ENCODE measurements at places on chromosomes 6 and 20.
A peak's percentile ranks its signal among the peaks of the same experiment; 100 is the strongest.

- no peak for DNase-seq
These were observed 406.9 kb upstream of the MAP3K7 start for GRCh38 chr6:90993770-90994169.

- no peak for DNase-seq
These were observed 571 bp upstream of the EEF1A2 start for GRCh38 chr20:63499338-63499969.

- no peak for DNase-seq
These were observed 391.0 kb downstream of the TAF4 start for GRCh38 chr20:61674688-61675087.

- DNase-seq = no peak
These were observed 117.6 kb upstream of the CCN2 start for GRCh38 chr6:132068766-132069165.

DNA sequence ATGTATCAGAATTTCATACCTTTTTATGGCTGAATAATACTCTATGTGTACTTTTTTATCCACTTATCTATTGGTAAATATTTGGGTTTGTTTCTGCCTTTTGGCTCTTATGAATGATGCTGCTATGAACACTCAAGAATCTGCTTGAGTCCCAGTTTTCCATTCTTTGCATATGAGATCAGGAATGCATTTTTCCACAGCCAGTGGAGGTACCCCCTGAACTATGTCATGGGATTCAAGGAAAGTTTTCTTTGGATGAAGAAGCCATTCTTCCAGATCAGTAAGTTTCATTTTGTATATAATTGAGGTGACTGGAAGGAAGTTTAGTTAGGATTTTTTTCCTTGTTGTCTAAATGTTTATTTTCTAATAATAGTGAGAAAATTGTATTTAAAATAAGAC, 40.9 kb downstream of the NKX2-4 start:
- DNase-seq = no peak

GRCh38 chr6:32627249-32627648, 10.0 kb upstream of the HLA-DQA1 start:
- DNase-seq = no peak

- DNase-seq = no peak
These were observed 62.4 kb upstream of the TNFAIP3 start for GRCh38 chr6:137804637-137805036.

DNA sequence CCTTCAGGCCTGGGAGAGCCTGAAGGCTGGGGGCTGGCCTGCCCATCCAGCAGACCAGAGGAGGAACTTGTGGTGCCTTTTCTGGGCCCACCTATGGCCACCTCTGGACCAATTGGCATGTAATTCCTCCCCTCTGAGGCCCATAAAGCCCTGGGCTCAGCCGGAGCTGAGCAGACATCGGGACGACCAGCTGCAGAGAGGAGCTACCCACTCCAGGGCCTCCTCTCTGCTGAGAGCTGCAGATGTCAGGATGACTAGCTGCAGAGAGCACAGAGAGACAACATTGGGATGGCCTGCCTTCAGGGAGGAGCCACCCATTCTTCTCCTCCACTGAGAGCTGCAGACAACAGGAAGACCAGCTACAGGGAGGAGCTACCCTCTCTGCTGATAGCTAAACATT, 370.1 kb downstream of the CD83 start:
- DNase-seq = no peak

DNA sequence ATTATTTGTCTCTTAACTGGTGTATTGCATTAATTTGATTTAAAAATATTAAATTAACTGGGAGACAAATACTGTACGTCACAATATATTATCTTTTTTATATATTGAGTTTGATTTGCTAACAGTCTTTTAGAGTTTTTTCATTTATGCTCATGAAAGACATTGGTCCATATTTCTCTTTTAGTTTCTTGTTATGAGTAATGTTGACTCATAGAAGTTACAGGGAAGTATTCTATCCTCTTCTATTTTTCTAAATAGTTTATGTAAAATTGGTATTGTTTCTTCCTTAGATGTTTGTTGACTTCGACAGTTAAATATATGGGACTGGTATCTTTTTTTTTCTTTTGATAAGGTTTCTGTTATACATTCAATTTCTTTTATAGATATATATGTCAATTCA, 1115.6 kb upstream of the CITED2 start:
- no peak for DNase-seq

- no peak for DNase-seq
These were observed 221.5 kb upstream of the DEFB112 start for GRCh38 chr6:50271266-50271665.

DNA sequence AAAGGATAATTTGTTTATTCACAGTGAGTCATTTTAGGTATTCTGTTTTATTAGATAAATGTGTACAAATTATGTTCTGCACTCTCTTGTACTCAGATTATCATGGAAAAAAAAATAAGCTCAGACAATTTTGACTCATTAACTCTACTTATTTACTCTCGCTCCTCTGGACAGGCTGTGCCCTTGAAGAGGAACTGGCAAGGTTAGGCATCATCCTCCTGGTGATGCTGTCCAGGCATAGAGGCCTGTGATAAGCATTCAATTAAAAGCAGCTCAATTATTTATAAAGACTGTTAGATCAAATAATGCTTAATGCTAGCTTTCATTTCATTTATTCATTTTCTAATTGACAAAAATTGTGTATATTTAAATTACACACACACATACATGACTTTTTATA, 518.5 kb downstream of the TENT5A start:
- no peak for DNase-seq

- DNase-seq = no peak
These were observed 14.9 kb downstream of the IL17A start for GRCh38 chr6:52201046-52201445.

GRCh38 chr6:79167931-79168694, 66.4 kb downstream of the HMGN3 start:
- DNase-seq = no peak

GRCh38 chr6:105483492-105483891, 80.6 kb upstream of the PREP start:
- DNase-seq = no peak

DNA sequence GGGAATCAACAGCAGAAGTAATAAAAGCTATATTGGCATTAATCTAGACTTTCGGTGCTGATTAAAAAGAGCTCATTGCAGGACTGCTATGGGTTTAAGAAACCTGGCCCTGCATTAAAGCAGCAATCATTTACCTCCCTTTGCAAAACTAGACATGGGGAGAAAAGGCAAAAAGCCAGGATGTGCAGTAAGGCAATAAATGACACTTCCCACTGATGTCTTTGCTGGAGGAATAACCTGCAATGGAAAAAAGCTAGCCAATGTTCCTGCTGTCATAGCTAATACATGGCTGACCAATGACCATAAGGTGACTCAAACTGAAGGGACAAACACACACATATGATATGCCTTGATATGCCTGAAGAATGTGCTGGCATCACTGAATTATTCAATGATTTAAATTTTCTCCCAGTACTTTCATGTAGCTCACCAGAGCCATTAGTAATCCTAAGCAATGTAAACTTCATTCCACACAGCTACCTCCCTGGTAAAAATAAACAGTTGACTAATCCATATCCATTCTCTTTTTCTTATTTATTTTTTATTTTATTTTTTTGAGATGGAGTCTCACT, 8.7 kb downstream of the DNAAF9 start:
- no peak for DNase-seq

DNA sequence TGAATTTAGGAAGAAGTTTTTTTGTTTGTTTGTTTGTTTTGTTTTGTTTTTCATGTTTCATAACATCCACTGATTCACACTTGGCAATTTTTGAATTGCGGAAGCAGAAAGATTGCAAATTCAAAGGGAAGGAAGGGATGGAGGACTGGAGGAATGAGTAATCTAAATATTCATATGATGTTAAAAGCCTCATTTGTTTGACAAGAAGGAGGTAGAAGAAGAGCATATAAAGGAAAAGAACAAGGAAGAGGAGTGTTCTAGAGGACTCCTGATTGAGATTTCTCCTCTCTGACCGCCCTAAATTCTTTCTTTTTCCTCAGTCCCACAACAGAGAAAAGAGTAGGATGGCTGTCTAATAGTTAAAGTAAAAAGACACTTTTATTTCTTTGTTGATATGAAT, 88.5 kb downstream of the METTL24 start:
- DNase-seq = no peak

DNA sequence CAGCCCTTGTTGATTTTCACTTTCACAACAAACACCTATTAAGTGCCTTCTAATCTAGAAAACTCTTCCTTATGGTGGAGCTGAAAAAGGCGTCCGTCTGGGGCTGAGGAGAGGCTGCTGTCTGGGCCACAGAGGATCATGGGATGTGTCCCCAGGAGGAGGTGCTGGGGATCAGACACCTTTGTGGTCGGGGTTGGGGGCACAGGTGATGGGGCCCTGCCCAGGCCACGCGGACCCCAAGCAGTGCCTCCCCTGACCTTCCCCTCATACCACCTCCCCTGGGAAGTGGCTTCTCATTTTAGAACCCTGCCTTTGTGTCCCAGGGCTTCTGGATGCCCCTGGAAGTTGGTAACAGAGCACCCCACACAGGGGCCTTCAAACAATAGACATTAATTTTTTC, 41.1 kb downstream of the SUN5 start:
- no peak for DNase-seq

DNA sequence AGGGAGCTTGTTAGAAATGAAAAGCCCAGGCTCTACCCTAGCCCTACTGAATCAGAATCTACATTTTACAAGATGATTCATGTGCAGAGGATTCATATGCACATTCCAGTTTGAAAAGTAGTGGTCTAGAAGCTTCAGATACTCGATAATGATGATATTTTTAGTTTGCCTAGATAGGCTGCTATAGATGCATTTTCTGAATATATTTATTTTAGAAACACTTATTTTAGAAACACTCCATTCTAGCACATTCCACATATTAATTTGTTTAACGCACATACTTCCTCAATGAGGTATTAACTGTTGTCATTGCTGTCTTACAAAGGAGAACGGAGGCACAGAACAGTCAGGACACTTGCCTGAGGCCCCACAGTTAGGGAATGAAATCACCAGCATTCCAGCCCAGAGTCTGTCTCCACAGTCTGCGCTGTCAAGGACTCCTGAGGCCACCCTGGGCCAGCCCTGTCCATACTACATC, 64.4 kb downstream of the SNAP25 start:
- no peak for DNase-seq

GRCh38 chr6:83594941-83595340, 82.6 kb downstream of the PRSS35 start:
- no peak for DNase-seq

GRCh38 chr6:105896052-105896820, 189.9 kb upstream of the PRDM1 start:
- no peak for DNase-seq

DNA sequence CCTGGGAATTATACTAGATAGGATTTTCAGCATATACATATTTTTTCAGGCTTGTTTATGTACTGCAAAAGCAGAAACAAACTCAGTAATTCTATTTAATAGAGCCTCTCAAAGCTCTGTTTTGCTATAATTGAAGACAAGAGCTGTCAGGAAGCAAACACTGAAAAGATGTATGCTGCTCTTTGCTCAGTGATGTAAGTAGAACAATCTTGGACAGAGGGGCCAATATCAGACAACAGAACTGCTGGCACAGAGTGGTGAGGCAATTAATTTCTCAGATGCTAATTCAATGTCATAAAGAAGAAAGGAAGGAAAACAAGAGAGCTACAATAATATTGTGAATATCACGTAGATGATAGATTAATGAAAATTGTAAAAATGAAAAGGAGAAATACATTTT, 663.3 kb upstream of the ADGRB3 start:
- DNase-seq = no peak

GRCh38 chr6:65642776-65643175, 64.2 kb downstream of the EYS start:
- no peak for DNase-seq

DNA sequence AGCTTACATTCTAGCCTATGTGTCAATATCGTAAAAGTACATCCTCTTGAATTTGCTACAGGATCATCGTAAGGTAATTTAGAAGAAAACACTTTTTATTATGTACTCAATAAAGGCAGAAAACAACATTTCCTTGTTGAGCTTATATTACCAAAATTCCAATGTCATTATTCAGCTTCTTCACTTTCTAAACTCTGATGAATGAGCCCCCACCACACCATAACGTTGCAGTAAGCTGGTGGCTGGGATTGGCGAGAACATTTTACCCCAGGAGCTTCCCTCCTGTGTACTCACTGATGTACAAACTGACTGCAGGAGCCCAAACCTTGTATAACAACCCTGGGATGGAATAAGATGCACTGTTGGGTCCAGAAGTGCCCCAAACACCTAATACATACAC, 238.1 kb upstream of the MARCKS start:
- no peak for DNase-seq

GRCh38 chr20:57693002-57693582, 16.7 kb downstream of the PMEPA1 start:
- no peak for DNase-seq

GRCh38 chr6:109241199-109241598, 141.1 kb downstream of the CD164 start:
- no peak for DNase-seq

DNA sequence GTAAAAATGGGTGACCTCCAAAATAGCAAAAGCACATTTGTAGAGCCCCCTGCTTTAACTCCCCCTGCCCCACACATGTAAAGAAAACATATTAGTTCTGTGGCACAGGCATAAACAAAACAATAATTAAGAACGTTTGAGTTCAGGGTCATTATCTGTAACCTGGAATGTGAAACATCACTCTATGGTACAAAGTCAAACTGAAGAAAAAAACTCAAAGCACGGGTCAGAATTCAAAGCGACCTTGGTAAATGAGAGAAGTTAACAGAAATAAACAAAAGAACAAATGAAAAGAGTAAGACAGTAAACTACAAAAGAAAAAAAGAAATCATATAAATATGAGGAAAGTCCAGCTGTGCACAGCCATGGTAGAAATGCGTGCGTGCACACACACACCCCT, 67.5 kb downstream of the PKHD1 start:
- DNase-seq = no peak

DNA sequence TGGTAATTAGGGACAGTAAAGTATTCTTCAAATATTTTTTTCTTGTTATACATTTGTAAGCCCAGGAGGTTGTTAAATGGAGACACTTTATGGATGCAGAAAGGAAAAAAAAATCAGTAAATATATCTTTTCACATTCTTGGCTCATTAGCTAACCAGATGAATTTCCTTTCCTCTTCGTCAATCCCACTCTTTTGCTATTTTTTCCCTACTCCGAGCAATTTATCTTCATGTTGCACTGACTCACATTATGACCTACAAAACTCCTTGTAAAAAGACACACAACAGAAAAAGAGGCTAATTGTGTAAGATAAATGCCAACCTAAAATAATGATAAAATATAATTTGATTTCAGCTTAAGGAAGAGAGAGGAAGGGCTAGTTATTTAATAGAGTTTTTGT, 472.9 kb upstream of the ZNF337 start:
- DNase-seq = no peak

GRCh38 chr20:23668477-23668951, 20.3 kb downstream of the CST4 start:
- no peak for DNase-seq

GRCh38 chr6:123276546-123276980, 280.5 kb downstream of the CLVS2 start:
- no peak for DNase-seq

- peak; percentile 79 for DNase-seq
These were observed 84.6 kb downstream of the DCDC2 start for GRCh38 chr6:24273096-24273870.

- no peak for DNase-seq
These were observed 29.0 kb downstream of the SPTLC3 start for GRCh38 chr20:13037727-13038126.
